ENCODE measurements at places on chromosomes 1 and 21.

GRCh38 chr1:22327411-22327810, 124.2 kb upstream of the ZBTB40 start:
- DNase-seq: no peak

DNA sequence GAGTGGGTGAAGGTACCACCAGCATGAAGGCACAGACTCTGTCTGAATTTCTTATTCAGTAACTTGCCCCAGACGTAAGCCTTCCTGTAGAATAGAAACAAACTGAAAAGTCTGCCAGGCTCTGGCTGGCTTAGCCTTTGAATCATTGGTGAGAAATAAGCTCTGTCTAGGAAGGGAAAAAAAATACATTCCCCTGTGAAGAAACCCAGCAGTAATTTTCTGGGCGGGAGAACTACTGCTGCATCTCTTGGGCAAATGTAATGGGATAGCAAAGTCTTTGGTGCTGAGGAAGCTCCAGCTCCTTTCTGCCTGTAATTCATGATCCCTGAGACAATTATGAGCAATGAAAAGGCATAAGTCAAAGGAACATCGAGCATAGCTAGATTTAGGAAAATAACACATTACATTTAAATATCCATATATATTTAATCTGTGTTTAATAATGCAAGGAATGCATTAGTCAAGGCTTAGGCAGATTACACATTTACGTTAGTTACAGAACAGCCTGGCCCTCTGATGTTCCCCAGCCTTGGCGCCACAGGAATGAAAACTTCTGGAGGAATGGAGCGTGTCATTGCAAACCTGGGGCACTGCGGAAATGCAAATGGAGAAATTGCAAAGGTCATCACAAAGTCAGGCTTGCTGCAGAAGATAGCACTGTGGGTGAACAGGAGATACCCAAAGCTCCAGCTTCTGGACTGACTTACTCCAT, 216.3 kb upstream of the CAMK1G start:
- DNase-seq: no peak

- DNase-seq: no peak
Measured at GRCh38 chr1:171904778-171905450, 63.6 kb downstream of the DNM3 start.

DNA sequence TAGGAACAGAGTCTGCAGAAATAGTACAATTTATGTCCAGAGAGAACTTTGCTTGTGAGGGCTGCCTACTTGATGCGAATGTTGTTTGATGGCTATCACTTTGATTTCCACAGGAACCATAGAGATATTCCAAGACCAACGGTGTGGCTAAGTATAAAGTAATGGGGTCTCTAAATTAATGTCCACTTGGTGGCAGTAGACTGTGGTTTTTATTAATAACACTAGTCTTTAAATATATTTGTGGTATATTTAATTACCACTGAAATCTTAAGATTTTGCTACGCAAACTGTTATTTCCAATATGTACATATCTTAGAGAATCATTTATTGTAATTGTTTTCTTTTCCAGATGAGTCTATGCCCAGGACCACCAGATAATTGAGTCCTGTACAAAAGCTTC, 647.9 kb downstream of the PLA2G4A start:
- DNase-seq: no peak

DNA sequence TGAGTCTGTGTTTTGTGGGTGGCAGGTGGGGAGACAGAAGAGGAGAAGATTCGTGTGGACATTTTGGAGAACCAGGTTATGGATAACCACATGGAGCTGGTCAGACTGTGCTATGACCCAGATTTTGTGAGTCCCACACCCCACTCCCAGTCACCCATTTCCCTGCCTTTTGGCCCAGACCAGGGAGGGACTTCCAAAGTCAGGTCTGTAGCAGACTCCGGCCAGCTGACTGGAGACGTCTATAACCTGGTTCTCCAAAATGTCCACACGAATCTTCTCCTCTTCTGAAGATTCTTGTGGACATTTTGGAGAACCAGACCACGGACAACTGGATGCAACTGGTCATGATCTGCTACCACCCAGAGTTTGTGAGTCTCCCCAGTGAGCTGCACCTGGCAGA, 1.6 kb downstream of the GSTM5 start:
- DNase-seq: no peak

GRCh38 chr1:246157516-246157915, 349.6 kb downstream of the SMYD3 start:
- DNase-seq: no peak

DNA sequence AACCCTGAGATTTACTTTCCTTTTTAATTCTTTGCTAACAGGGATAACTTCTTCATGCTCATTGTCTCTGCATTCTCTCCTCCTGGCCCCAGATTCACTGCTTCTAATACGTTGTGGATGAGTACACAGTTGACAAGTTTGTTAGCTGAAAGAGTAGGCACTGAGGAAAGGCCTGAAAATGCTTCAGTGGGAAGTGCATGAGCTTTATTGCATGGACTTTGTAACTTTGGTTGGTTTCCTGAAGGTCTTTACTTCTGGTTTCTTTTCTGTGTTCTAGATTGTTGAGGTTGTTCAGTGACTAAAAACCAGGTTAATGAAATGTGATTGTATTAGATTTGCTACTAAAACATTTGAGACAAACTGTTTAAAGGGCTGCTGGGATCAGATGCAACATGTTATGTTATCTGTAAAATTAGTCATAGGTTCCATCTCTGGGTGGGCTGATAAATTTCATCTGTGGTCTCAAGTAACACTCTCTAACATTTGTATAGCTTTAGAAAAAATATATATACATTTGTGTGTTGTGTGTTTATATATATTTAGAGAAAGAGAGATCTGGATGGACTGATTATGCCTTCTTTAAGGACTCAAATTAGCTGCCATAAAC, 19.1 kb downstream of the LRIG2 start:
- no peak for DNase-seq

GRCh38 chr21:43892984-43893535, 28.0 kb downstream of the AGPAT3 start:
- DNase-seq: peak; percentile 8

GRCh38 chr1:156451505-156452160, 48.9 kb downstream of the MEF2D start:
- no peak for DNase-seq

DNA sequence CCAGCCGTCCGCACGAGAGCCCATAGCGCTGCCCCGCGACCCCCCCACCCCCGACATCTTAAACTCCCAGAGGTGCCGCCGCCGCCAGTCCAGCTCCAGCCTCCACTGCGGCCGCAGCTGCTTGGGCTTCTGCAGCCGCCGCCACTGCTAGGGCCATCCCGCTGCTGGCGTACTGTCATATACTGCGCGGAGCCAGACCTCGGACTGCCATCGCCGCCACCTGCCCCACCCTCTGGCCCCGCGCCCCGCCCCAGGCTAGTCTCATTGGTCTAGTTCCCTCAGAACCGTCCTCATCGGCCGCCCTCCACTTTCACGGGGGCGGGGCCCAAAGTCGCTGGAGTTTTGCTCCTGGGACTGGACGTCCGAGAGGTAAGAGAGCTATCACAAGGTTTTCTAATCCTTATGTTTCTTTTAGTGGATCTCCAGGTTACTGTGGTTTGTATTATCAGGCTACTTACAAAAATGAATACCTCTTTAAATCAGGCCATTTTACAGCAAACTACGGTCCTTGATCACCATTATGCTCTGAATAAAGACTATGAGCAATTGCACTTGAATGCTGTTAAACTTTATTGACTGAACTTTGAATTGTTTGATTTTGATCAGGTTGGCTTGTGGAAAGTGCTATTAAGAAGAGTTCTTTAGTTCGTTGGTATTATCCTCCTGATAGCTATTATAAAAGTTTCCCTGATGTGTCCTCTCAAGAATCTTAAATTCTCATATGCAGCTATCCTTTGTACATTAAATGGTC, 2.8 kb upstream of the CD1D start:
- peak; percentile 97 for DNase-seq

DNA sequence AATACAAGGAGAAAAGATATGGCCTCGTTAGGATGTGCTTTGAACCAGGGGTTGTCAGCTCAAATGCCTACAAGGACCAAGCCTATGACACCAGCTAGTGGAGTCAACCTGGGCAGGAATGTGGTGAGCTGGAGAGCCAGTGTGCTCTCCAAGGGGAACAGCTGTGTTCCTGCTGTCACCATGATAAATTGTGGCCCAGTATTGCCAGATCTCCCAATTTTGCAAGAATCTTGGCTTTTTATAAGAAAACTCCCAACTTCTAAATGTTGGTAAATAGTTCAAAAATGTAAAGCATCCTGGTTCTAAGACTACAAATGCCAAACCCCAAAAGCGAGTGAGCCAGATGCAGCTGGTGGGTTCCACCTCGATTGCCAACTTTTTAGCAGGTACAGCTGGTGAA, 391.1 kb downstream of the PLPP3 start:
- DNase-seq: no peak

GRCh38 chr1:154779551-154780189, 90.4 kb downstream of the KCNN3 start:
- DNase-seq: peak; percentile 34

DNA sequence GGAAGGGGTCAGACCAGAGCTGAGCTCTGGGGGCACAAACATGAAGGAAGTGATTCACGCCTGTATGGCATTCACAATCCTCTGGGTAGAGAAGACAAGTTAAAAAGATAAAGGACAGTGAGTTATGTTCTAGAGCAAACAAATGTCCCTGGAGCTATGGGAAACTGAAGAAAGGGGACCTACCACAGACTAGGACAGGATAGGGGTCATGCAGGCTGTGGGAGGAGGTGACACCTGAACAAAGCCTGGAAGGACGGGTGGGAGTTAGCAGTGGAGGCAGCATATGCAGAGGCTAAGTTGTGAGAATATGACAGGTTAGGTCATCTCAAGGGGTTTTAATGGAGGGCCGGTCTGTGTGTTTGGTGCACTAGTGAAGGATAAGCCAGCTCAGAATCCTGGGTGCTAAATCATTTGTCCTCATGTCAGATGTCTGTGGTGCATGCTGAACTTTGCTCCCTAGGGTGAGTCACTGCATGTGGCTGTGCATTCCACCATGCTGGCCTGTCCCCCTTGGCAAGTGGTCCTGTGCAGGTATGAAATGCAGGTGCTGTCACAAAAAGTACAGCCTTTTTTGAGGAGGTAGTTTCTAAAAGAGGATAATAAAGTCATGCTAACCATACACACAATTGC, 28.5 kb downstream of the TNN start:
- DNase-seq: no peak

DNA sequence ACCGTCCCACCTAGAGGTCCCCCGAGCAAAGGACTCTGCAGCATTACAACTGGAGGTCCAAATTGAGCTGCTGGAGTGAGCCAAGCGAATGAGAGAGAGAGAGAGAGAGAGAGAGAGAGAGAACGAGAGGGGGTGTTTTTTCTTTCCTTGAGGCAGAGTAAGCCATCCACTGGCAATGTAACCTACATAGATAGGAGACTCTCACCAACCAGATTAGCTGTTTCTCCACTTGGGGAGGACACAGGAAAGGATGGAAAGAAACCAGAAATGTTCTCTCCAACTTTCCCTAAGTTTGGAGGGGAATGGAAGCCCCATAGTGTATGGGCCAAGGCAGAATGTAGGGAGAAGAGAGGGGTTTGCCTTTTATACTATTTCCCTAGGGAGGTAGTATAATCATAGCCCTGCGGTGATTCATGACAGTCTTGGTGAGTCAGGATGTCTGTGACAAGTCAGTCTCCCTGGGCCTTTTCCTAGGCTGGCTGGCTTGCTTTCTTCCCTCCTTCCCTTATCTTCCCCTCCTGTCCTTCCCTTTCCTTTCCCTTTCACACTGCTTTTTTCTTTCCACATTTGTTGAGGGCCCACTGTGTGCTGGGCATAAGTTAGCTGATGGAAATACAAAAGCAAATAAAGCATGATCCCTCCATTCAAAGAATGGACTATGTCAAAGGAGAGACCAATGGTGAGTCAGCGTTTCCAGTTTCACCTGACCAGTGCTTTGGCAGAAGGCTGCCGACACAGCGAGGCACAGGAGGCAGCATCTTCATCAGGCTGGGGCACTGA, 7.1 kb downstream of the FNDC7 start:
- no peak for DNase-seq

GRCh38 chr1:64933296-64934070, 32.9 kb downstream of the JAK1 start:
- no peak for DNase-seq

DNA sequence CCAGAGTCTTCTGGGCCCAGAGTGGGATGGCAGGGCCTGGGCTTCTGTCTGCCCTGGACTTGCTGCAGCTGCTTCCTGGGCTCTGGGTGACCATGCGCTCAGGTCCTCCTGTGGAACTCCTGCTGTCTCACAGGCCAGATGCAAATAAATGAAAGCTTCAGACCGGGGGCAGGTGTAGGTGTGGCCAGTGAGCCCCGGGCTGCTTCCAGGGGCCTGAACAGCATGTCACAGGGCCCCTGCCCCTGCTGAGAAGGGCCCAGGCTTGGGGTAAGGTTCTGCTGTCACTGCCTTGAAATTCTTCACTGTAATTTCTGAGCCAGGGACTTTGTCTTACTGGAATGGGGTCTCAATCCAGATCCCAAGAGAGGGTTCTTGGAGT, 2.5 kb upstream of the PKNOX1 start:
- peak; percentile 67 for DNase-seq

GRCh38 chr1:10606064-10606463, 131.3 kb downstream of the PEX14 start:
- DNase-seq: no peak

- peak; percentile 96 for DNase-seq
Measured at GRCh38 chr1:27044613-27045151, 32.0 kb upstream of the TENT5B start.

- no peak for DNase-seq
Measured at GRCh38 chr1:35708441-35708921, 10.2 kb downstream of the C1orf216 start.

- no peak for DNase-seq
Measured at GRCh38 chr21:39671986-39672385, 59.2 kb downstream of the B3GALT5 start.

GRCh38 chr1:234928642-234929041, 200.0 kb downstream of the TOMM20 start:
- DNase-seq: no peak

GRCh38 chr1:230879778-230880177, 11.5 kb upstream of the C1orf198 start:
- DNase-seq: no peak

- DNase-seq: peak; percentile 22
Measured at GRCh38 chr1:47684964-47685762, 247.3 kb downstream of the FOXD2 start.

GRCh38 chr1:2986549-2987305, 34.5 kb upstream of the ACTRT2 start:
- DNase-seq: peak; percentile 31

DNA sequence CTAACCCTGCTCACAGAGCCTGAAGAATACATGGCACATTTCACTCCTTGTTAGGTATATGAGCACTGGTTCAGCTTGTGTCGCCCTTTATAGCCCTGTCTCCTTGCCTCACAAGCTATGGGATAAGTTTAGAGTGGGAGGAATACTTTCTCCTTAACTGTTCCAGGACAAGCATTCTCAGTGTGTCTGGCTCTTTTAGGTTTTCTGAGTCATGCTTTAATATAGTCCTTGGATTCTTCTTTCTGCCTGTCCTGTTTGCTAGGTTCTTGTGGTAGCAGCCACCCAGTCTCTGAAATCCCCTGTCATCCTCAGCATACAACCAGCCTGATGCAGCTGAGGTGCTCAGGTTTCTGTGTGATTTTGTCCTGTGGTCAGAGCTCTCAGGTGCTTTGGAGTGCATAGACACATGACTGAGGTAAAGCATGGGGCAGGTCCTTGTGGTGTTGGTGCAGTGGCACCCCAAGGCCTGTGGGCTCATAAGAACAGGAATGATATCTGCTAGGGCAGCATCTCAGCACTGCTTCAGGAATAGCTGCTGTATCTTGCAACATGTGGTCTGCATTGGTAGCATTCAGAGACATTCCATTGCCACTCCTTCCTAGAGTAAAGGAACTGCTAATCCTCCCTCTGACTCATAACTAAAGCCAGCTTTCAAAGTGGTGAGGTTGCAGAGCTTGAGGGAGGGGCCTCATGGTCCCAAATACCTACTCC, 14.2 kb upstream of the CASQ2 start:
- DNase-seq: no peak

All from spleen (tissue), 13 donors.